ENCODE measurements at places on chromosomes 7 and 10. TPM values are rescaled to one million over a fixed set of nuclear protein-coding genes. Genes with fewer than 3 reads are reported as not detected.

- no peaks in the 10 kb centered on the region for H3K4me1 ChIP-seq
- H3K36me3 ChIP-seq, result no peaks in the 10 kb centered on the region
- H3K27me3 ChIP-seq, result no peaks in the 10 kb centered on the region
- H3K4me3 ChIP-seq, result no peak overlapping the region
- no peak for DNase-seq
Observed at GRCh38 chr10:133047526-133048123, 40.1 kb upstream of the ADGRA1 start.

DNA sequence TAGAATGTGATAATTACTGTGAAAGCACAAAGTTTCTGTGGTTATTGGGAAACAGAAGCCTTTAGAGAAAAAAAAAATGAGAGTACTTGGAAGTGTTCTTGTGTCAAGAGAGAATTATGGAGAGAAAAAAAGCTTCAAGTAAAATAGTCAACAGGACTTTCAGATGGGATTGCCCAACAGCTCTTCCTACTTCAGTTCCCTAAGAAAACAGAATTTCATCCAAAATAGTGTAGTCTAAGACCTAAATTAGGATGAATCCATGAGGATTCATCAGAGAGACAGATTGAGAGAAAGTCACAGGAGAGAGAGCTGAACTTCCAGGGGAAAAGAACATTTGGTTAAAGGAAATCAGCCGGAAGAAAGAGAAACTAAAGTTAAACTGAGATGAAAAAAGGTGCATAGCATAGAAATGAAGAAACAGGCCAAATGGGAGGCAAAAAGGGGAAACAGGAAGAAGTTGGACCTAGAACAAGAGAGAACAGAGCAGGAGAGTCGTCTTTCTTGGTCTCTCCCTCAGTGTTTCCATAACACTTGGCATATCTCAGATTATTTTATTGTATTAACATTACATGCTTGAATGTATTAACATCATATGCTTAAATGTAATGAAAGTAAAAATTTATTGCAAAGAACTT is 2.5 kb downstream of the SCIN start:
- peaks cover 3% of the 10 kb centered on the region for H3K4me1 ChIP-seq
- H3K27me3 ChIP-seq, result no peaks in the 10 kb centered on the region
- DNase-seq, result no peak
- no peak overlapping the region for H3K27ac ChIP-seq
- H3K36me3 ChIP-seq, result no peaks in the 10 kb centered on the region

The HECW1 gene
- 1.7 TPM for total RNA-seq

The OPN1SW gene
- total RNA-seq, result not detected

- H3K27me3 ChIP-seq, result no peaks in the 10 kb centered on the region
- peak; percentile 32 for DNase-seq
- no peaks in the 10 kb centered on the region for H3K36me3 ChIP-seq
- peak overlapping the region; percentile 11 for H3K4me3 ChIP-seq
- H3K4me1 ChIP-seq, result peaks cover 74% of the 10 kb centered on the region
- peak overlapping the region; percentile 91 for H3K27ac ChIP-seq
Observed at GRCh38 chr10:11832042-11832441, 8.9 kb downstream of the PROSER2 start.

The EPDR1 gene
- 0.39 TPM for total RNA-seq

GRCh38 chr10:43048301-43049051 is 28.4 kb upstream of the RET start:
- no peak overlapping the region for H3K27ac ChIP-seq
- H3K4me3 ChIP-seq, result no peak overlapping the region
- no peaks in the 10 kb centered on the region for H3K36me3 ChIP-seq
- no peak for DNase-seq
- H3K27me3 ChIP-seq, result no peaks in the 10 kb centered on the region

The AKR1C3 gene
- 96.8 TPM for total RNA-seq

DNA sequence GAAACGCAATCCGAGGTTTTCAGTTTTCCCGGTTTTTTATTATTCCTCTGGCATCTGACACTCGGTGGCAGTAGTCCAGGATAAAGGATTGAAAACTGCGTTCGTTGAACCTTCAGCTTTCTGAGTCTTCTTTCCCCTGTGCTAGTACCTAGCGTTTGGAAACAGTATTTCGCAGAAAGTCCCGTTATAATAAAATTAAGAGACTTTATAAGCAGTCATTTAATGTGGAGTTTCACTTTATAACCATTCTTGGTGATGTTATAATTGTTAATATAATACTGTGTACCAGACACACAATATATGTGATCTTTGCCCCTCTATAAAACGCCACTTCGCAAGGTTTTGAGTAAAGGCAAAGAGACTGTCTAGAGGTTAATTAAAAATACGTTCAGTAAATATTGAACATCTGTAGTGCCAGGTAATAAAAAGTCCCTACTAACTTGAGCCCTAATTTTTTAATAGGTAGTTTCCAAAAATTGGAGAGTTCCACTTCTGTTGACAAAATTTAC is 874 bp downstream of the CISD1 start:
- H3K27ac ChIP-seq, result peak overlapping the region; percentile 98
- H3K27me3 ChIP-seq, result no peaks in the 10 kb centered on the region
- H3K4me3 ChIP-seq, result peak overlapping the region; percentile 100
- no peaks in the 10 kb centered on the region for H3K36me3 ChIP-seq
- no peak for DNase-seq

DNA sequence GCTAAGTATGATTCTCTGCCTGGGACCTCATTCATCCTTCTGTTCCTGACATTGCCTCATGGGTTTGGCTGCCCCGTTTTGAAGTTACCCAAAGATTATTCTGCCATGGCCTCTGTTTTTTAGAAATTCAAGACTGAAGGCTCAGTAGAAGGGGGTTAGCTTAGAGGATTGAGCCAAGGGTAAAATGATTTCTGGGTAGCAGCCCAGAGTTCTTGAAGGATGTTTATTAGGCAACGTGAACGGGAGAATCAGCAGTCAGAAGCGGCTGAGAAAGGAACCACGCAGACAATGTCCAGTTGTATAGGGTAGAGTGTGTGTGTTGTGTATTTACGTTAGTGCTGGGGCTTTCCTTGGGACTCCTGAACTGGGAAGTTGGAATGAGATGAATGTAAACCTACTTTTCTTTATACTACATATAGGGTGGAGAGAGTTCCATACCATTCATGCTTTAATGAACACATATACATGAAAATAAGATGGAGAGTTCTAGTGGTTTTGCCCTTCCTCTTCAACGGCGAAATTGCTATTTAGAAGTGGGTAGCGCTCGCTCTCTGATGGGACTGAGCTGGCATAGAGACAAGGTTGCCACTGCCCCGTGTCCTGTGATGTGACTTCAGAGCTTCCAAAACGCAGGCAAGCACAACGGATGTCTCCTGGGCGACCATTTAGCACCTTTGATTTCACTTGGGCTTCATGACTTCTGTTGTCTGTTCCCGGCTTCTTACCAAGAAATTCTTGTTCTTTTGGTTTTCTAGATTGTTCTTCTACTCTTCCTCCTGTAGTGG is 35.0 kb upstream of the IL15RA start:
- H3K27ac ChIP-seq, result no peak overlapping the region
- no peaks in the 10 kb centered on the region for H3K27me3 ChIP-seq
- H3K36me3 ChIP-seq, result no peaks in the 10 kb centered on the region
- no peak for DNase-seq

The EEPD1 gene
- total RNA-seq, result 2.1 TPM

GRCh38 chr10:32150532-32151101 is 94.4 kb upstream of the KIF5B start:
- no peaks in the 10 kb centered on the region for H3K27me3 ChIP-seq
- no peak for DNase-seq
- peaks cover 20% of the 10 kb centered on the region for H3K4me1 ChIP-seq
- no peak overlapping the region for H3K4me3 ChIP-seq
- peaks cover 2% of the 10 kb centered on the region for H3K36me3 ChIP-seq

GRCh38 chr7:35749556-35749955 is 51.3 kb upstream of the SEPTIN7 start:
- H3K27me3 ChIP-seq, result no peaks in the 10 kb centered on the region
- peaks cover 26% of the 10 kb centered on the region for H3K4me1 ChIP-seq
- H3K4me3 ChIP-seq, result no peak overlapping the region
- H3K27ac ChIP-seq, result no peak overlapping the region
- H3K36me3 ChIP-seq, result no peaks in the 10 kb centered on the region
- no peak for DNase-seq

DNA sequence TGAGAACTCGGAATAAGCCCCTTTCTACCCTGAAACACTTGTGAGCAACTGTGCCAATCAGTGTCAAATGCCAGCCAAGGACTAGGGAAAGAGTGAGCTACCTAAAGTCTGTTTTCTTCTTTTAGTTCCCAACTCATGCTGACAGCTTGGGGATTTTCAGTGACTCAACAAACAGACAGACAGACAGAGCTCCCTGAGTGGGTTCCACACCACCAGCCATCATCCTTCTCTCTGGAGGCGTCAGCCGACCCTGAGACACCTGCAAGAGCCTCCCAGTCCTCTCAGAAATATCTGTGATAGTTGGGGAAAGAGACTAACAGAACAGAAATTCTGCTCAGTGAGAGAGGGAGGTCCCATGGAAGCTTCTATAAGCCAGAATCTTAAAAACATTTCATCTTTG is 49.5 kb downstream of the GATA3 start:
- H3K4me3 ChIP-seq, result no peak overlapping the region
- H3K27me3 ChIP-seq, result no peaks in the 10 kb centered on the region
- DNase-seq, result no peak
- peak overlapping the region; percentile 90 for H3K27ac ChIP-seq
- H3K36me3 ChIP-seq, result no peaks in the 10 kb centered on the region

DNA sequence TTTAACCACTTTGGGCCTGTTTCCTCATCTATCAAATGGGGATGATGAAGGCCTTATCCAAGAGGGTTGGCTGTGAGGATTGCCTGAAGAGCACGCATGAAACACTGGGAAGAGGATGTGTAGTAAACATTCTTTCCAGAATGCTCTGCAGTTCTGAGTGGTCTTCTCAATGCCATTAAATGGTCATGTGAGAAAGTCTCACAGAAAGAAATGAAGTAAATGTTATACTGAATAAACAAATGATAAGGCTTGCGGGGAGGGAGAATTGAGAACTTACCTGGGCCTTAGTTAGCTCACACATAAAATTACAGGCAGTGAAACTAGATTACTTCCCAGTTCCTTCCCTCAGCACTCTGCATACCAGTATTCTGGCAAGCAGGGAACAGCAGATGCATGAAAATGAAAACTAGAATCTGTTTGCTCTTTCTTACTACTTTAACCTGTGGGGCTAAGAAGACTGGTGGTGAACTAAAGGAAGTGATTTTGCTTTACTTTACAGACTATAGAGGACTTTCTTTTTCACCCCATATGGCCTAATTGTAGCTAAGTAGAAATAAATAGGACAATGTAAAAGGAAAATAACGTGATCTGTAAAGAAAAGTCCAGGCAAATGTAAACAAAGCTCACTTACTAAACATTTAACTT is 135.3 kb upstream of the CCDC6 start:
- H3K4me1 ChIP-seq, result peaks cover 7% of the 10 kb centered on the region
- no peak overlapping the region for H3K27ac ChIP-seq
- no peak overlapping the region for H3K4me3 ChIP-seq

- no peak overlapping the region for H3K27ac ChIP-seq
- H3K27me3 ChIP-seq, result no peaks in the 10 kb centered on the region
- H3K4me1 ChIP-seq, result peaks cover 8% of the 10 kb centered on the region
- DNase-seq, result no peak
- no peaks in the 10 kb centered on the region for H3K36me3 ChIP-seq
- no peak overlapping the region for H3K4me3 ChIP-seq
Observed at GRCh38 chr7:21256310-21256877, 171.5 kb upstream of the SP4 start.

The PRR15 gene
- 28.9 TPM for total RNA-seq

- H3K36me3 ChIP-seq, result no peaks in the 10 kb centered on the region
- no peak overlapping the region for H3K4me3 ChIP-seq
- peak; percentile 42 for DNase-seq
- no peaks in the 10 kb centered on the region for H3K27me3 ChIP-seq
- peaks cover 3% of the 10 kb centered on the region for H3K4me1 ChIP-seq
Observed at GRCh38 chr10:49408519-49409306, 12.8 kb upstream of the DRGX start.

The STRIP2 gene
- total RNA-seq, result 5.8 TPM

DNA sequence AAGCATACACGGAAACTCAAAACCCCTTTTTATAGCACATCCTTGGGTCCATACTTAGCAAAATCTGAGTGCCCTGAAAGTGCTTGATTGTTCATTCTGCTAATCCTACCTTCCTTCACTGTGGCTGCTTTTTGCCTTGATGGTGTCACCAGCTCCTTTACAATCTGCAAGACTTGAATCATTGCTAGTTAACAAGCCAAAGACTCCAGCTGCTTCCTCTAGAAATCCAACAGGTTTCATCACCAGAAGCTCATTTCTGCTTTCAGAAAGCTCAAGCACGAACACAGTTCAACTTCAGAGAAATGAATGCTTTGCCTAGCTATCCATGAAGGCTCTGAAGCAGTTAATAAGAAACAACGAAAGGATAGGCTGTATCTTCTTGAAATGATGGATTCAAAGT is 38.0 kb downstream of the USP6NL start:
- H3K4me3 ChIP-seq, result no peak overlapping the region
- no peak for DNase-seq
- H3K27me3 ChIP-seq, result no peaks in the 10 kb centered on the region
- 0 out of 2 replicates have a peak, but pooled peaks cover 4% of the 10 kb centered on the region for H3K4me1 ChIP-seq
- H3K27ac ChIP-seq, result no peak overlapping the region

DNA sequence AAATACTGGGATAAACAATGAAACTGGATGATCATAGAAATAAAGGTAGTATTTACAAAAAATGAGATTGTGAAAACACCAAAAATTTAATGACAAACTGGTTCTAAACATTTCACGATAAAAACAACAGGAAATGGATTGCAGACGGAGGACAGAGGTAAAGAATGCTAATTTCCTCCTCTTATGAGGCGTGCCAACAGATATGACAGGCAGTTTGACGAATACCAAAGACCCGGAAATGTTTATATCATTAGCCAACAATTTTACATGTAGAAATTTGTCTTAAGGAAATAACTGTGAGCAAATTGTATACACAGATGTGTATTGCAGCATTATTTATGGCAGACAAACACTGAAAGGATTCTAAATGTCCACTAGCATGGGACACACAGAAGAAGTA is 162.0 kb upstream of the MGMT start:
- no peaks in the 10 kb centered on the region for H3K27me3 ChIP-seq
- DNase-seq, result no peak
- H3K4me1 ChIP-seq, result 0 out of 2 replicates have a peak, but pooled peaks cover 4% of the 10 kb centered on the region
- no peaks in the 10 kb centered on the region for H3K36me3 ChIP-seq
- H3K27ac ChIP-seq, result no peak overlapping the region

GRCh38 chr10:13327534-13327933 is 20.6 kb downstream of the SEPHS1 start:
- peaks cover 9% of the 10 kb centered on the region for H3K36me3 ChIP-seq
- H3K4me3 ChIP-seq, result no peak overlapping the region
- H3K27ac ChIP-seq, result no peak overlapping the region
- no peaks in the 10 kb centered on the region for H3K4me1 ChIP-seq
- no peak for DNase-seq

The COX19 gene
- 25.6 TPM for total RNA-seq

GRCh38 chr10:87038786-87039185 is 18.7 kb downstream of the FAM25A start:
- no peak overlapping the region for H3K4me3 ChIP-seq
- H3K27ac ChIP-seq, result no peak overlapping the region
- H3K36me3 ChIP-seq, result no peaks in the 10 kb centered on the region
- H3K4me1 ChIP-seq, result no peaks in the 10 kb centered on the region
- no peaks in the 10 kb centered on the region for H3K27me3 ChIP-seq

GRCh38 chr10:35803046-35803445 is 160.9 kb upstream of the FZD8 start:
- H3K36me3 ChIP-seq, result no peaks in the 10 kb centered on the region
- no peak overlapping the region for H3K27ac ChIP-seq
- no peaks in the 10 kb centered on the region for H3K27me3 ChIP-seq

Measured in Caco-2 (cell line).